Activated T-helper 1 cell treated with anti-CD3 and anti-CD28 coated beads, Interleukin-12 subunit alpha, Interleukin-12 subunit beta, Interleukin-2, Interleukin-4 antibody, amounts not matched to agents 30 ng/mL and 10 ng/mL and 1 ng/mL, durations not matched to agents 14 hours and 24 hours and 36 hours (primary cell): ENCODE measurements at places on chromosomes 4 and X. TPM values are rescaled to one million over a fixed set of nuclear protein-coding genes. Genes with fewer than 3 reads are reported as not detected.

FDCSP gene
- total RNA-seq, result not detected in 2 replicates

HTN1 gene
- total RNA-seq, result not detected in 2 replicates

MOB1B gene
- 22.1 and 23.1 TPM in 2 replicates for total RNA-seq

OFD1 gene
- total RNA-seq, result 21.9 and 22.0 TPM in 2 replicates

RAB9B gene
- total RNA-seq, result 0.18 and 0.37 TPM in 2 replicates

DNA sequence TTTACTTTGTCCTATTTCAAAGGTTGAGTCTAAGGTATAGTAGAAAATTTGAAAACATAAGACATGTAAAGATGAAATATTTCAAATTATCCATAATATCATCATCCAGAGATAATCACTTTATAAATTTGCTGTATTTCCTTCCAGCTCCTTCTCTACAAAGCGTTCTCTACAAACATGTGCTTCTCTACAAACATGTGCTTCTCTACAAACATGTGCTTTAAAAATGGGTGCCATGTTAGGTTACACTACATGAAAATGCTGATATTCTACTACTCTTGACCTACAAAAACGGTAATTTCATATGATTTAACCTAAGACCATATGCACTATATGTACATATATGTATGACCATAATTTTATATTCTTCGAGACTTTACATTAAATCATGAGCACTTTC, 92.0 kb downstream of the FBXW7 start:
- DNase-seq, result no peak

GRCh38 chrX:108642273-108642628, 94.1 kb downstream of the IRS4 start:
- no peak for DNase-seq

- DNase-seq, result no peak
Measured at GRCh38 chrX:132631579-132632232, 142.9 kb upstream of the MBNL3 start.

- no peak for DNase-seq
Measured at GRCh38 chr4:52755426-52755825, 4.2 kb upstream of the ERVMER34-1 start.

- DNase-seq, result no peak
Measured at GRCh38 chr4:8000721-8001491, 61.2 kb upstream of the AFAP1 start.

GRCh38 chrX:136094962-136095361, 52.4 kb upstream of the FHL1 start:
- DNase-seq, result no peak

DNA sequence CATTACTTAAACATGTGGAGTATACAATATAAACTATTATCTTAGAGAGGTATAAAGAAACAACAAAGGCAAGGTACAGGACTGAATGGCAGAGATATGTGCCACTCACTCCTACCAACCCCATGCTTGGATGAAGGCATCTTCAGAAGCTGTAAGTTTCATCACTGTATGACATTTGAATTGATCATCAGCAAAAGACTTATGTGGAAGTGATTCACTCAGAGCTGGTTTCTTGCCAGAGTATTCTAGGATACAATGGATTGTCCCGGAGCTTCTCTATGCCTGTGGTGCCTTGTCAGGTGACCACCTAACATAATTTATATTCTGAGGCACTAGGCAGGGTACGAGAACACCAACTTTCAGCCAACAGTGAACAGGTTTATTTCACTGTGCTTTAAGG, 392.2 kb downstream of the PPP1R2C start:
- no peak for DNase-seq

DNA sequence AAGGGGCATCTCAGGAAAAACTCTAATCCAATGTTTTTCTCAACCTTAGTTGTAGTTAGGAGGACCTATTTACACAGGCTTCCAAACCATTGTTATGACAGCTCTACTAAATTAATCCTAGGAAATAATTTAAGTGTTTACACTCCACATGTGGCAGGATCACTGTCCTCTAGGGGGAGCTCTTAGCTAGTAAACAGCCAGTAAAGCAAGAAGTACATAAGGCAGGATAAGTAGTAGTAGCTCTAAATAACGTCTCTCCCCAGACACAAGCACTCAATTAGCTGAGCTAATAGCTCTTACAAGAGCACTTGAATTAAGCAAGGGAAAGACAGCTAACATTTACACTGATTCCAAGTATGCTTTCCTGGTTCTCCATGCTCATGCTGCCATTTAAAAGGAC, 37.3 kb downstream of the NUDT11 start:
- DNase-seq, result no peak

GRCh38 chr4:61173799-61174198, 26.3 kb upstream of the ADGRL3 start:
- no peak for DNase-seq

DNA sequence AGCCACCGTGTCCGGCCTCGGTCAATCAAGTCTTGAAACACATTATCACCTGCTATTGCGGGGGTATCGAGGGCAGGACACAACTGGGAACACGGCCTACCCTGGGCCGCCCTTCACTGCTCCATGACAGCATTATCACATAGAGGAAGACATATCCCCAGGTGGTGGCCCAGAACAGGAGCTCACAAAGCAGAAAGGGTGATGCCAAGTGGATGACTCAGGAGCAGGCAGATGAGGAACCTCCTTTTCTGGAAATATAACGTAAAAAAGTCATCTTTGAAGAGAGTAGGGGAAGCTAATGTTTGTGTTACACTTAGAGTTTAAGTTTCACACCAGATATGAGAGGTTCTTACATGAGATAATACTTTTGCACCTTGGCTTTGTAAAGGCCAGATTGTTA, 5.3 kb upstream of the SUPT20HL1 start:
- no peak for DNase-seq

- DNase-seq, result no peak
Measured at GRCh38 chr4:78650106-78651024, 98.8 kb downstream of the ANXA3 start.
